ENCODE measurements at places on chromosomes 1 and 21.
A peak's percentile ranks its signal among the peaks of the same experiment; 100 is the strongest.

DNA sequence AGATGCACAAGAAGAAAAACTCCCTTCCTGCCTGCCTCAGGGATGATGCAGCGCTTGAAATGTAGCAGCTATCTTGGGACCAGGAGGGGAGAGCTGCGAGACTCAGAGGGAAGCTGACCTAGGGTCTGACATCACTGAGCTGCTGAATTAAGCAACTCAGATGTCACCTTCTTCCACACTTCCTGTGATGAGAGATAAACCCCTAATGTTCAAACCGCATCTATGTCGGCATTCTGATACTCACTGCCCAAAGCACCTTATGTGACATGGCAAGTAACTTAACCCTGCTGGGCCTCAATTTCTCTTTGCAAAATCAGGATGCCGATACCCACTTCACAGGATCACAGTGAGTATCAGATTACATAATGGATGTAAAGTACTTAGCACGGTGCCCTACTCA, 9.1 kb upstream of the AK2 start:
- no peak overlapping the region for H3K27ac ChIP-seq
- H3K27me3 ChIP-seq: no peaks in the 10 kb centered on the region
- no peak overlapping the region for H3K4me3 ChIP-seq
- H3K36me3 ChIP-seq: no peaks in the 10 kb centered on the region
- H3K4me1 ChIP-seq: peaks cover 4% of the 10 kb centered on the region

- no peaks in the 10 kb centered on the region for H3K27me3 ChIP-seq
- H3K27ac ChIP-seq: no peak overlapping the region
- no peaks in the 10 kb centered on the region for H3K36me3 ChIP-seq
- H3K4me3 ChIP-seq: no peak overlapping the region
- H3K4me1 ChIP-seq: no peaks in the 10 kb centered on the region
- DNase-seq: no peak
Measured at GRCh38 chr1:114524944-114525343, 13.9 kb upstream of the TRIM33 start.

DNA sequence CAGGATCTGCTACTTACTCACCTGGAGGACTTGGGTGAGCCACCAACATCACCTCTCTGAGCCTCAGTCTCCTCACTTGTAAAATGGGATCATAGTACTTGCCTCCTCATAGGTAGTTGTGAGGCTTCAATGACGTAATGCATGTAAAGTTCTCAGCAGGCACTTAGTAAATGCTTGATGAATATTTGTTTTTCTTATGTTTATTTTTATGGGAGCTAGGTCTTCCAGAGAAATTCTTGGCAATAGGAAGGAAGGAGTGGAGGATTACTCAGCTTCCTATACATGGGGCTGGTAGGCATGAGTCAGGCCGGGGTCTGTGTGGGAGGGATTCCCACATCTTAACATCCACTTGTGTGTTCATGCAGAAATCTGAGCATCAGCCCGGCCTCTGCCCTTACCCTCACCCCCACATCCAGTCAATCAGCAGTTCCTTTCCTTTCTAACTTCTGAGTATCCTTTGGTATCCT, 95.4 kb upstream of the USP24 start:
- no peak overlapping the region for H3K27ac ChIP-seq
- no peak overlapping the region for H3K4me3 ChIP-seq
- no peaks in the 10 kb centered on the region for H3K27me3 ChIP-seq

DNA sequence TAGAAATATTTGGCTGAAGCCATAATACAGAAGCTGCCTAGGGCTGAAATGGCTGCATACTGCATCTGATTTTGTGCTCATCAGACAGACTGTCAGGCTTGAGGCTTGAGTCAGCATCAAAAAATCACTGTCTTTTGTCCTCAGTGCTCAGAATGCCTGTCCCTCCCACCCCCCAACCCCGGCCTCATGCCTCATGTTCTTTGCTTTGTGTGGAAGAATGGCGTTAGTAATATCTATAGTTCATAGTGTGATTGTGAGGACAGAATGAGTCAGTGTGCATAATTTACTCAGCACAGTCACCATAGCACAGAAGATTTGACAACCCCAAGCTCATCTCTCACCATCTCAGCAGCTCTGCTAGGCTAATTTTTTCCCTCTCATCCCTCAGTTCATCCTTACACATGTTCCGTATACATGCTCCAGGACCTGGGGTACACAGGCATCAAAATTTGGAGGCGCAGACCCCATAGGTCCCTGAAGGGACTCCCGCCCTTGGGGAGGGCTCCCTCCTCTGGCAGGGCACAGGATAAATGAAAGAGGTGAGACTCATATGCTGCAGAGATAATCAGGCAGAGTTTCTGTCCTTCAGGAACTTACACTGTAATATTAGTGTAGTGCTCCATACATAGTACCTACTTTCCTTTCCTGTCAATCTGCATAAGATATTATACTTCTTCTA, 159.1 kb upstream of the C8B start:
- DNase-seq: no peak
- H3K27me3 ChIP-seq: no peaks in the 10 kb centered on the region
- no peak overlapping the region for H3K4me3 ChIP-seq

DNA sequence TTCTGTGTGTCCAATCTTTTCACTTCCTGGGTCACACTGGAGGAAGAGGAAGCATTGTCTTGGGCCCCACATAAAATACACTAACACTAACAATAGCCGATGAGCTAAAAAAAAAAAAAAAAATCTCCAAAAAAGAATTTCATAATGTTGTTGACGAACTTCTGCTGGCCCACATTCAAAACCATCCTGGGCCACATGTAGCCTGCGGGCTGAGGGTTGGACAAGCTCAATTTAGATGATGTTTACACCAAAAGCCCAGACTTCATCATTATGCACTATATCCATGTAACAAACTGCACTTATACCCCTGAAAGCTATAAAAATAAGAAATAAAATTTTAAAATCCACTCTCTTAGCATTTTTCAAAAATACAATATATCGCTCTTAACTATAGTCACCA, 187.8 kb upstream of the PTBP2 start:
- no peak for DNase-seq
- no peaks in the 10 kb centered on the region for H3K27me3 ChIP-seq
- no peak overlapping the region for H3K27ac ChIP-seq

GRCh38 chr1:193785850-193786420, 599.5 kb upstream of the B3GALT2 start:
- H3K27ac ChIP-seq: no peak overlapping the region
- H3K27me3 ChIP-seq: no peaks in the 10 kb centered on the region
- H3K4me1 ChIP-seq: peaks cover 14% of the 10 kb centered on the region
- no peaks in the 10 kb centered on the region for H3K36me3 ChIP-seq
- no peak for DNase-seq
- H3K4me3 ChIP-seq: no peak overlapping the region

DNA sequence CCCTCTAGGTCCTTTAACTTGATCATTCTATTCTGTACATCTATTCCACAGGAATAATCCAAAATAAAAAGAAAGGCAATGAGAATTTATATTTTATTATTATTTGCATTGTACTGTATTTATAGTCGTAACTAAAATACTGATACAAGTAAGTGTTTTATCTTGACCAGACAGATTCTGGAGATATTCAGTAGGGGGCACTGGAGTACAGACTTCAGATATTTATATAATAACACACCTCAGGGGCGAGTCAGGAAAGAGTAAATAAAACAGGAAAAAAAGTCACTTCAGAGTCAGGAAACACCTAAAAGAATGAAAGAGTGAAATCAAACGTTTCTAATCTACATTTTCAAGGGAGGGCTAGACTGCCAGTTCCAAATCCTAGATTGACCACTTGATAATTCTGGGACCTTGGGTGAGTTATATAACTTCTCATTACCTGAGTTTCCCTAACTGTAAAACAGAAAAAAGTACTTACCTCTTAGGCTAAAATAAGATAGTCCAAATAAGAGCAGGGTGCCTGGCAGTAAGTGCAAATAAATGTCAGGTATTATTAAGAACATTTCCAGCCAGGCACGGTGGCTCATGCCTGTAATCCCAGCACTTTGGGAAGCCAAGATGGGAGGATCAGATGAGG, 31.1 kb upstream of the MTF1 start:
- no peak overlapping the region for H3K4me3 ChIP-seq
- no peak for DNase-seq
- H3K27me3 ChIP-seq: no peaks in the 10 kb centered on the region
- no peak overlapping the region for H3K27ac ChIP-seq
- peaks cover 66% of the 10 kb centered on the region for H3K36me3 ChIP-seq

DNA sequence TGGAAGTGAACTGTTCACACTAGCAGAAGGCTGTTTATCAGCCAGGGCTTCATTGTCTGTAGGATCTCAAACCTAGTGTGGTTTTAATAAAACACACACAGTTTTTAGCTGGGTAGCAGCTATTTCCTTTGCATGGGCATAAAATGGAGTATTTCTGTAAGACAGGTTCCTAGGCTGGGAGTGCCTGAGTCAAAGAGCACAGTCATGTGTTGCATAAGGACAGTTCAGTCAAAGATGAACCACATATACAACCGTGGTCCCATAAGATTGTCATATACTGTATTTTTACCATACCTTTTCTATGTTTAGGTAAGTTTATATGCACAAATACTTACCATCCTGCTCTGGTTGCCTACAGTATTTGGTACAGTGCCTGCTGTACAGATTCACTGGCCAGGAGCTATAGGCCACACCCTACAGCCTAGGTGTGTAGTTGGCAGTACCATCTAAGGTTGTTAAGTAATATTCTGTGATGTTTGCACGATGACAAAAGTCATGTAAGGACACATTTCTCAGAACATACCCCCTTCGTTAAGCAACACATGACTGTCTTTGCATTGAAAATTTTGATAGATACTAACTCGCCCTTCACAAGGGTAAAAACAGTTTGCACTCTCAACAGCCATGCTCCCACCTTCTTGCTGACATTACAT, 17.2 kb downstream of the LGALS8 start:
- peaks cover 88% of the 10 kb centered on the region for H3K36me3 ChIP-seq
- no peaks in the 10 kb centered on the region for H3K4me1 ChIP-seq
- H3K4me3 ChIP-seq: no peak overlapping the region
- no peak overlapping the region for H3K27ac ChIP-seq
- H3K27me3 ChIP-seq: no peaks in the 10 kb centered on the region
- DNase-seq: no peak

- no peak for DNase-seq
- H3K27me3 ChIP-seq: no peaks in the 10 kb centered on the region
- peak overlapping the region; percentile 66 for H3K27ac ChIP-seq
- H3K4me3 ChIP-seq: no peak overlapping the region
- H3K4me1 ChIP-seq: peaks cover 38% of the 10 kb centered on the region
Measured at GRCh38 chr1:15344800-15345704, 64.6 kb upstream of the EFHD2 start.

- no peaks in the 10 kb centered on the region for H3K27me3 ChIP-seq
- no peaks in the 10 kb centered on the region for H3K36me3 ChIP-seq
- H3K27ac ChIP-seq: no peak overlapping the region
Measured at GRCh38 chr1:238052496-238053266, 162.0 kb upstream of the ZP4 start.

- DNase-seq: peak; percentile 62
- H3K27me3 ChIP-seq: no peaks in the 10 kb centered on the region
- no peak overlapping the region for H3K27ac ChIP-seq
- H3K4me3 ChIP-seq: no peak overlapping the region
- no peaks in the 10 kb centered on the region for H3K36me3 ChIP-seq
Measured at GRCh38 chr1:230515451-230516145, 89.5 kb upstream of the PGBD5 start.

GRCh38 chr1:214997685-214998084, 84.9 kb upstream of the KCNK2 start:
- no peaks in the 10 kb centered on the region for H3K27me3 ChIP-seq
- no peak overlapping the region for H3K4me3 ChIP-seq
- no peak overlapping the region for H3K27ac ChIP-seq
- DNase-seq: no peak
